EL (cell line): ENCODE measurements at places on chromosomes 3 and 15.

- DNase-seq, result no peak
Measured at GRCh38 chr3:86451749-86452148, 539.2 kb downstream of the VGLL3 start.

DNA sequence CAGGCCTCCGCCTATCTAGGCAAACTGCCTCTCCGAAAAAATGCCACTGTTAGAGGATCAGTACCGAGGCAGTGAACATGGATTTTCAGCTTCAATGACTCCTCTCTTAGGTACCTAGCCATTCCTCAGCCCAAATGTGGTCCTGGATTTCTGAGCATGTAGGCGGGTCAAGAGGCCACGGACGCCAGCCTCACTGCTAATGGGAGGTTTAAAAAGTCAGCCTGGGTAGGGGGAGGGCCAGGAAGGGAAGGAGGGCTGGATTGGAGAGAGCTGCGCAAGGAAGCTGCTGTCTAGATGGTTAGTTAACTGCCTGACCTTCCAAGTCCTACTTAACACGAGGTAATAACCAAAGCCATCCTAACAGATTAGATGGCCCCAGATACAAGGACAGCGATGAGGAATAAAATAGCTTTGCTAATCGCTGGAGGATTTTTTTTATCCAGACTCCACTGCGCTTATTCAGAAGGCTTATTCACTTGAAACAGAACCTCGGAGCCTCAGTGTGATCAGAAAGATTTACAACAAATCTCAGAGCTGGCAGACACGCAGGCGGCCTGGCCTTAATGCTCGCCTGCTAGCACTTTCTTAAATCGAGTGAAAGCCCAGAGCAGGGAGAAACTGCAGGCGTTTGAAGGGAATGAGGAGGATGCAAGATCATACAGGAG is 34.3 kb downstream of the TLE3 start:
- DNase-seq, result no peak

DNA sequence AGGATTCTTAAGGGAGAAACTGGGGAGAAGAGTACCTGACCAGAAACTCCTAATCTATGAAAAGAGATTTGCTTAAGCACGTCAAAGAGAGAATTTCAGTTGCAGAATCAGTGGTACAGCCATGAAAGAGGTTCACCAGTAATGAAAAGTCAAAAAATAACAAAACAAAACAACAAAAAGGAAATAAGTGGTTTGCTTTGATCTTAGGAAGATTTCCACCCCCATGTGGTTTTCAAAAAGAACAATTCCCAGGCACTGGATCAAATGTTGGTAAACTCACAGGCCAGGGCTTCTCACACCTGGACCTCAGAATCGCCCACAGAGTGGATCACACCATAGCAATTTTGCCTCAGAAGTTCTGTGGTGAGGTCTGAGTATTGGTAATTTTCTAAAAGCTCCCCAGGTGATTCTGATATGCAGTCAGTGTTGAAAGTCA is 67.5 kb downstream of the TMEM39A start:
- DNase-seq, result no peak

GRCh38 chr3:195508185-195508584 is 34.9 kb downstream of the PPP1R2 start:
- DNase-seq, result no peak

- no peak for DNase-seq
Measured at GRCh38 chr15:60580650-60581376, 101.9 kb upstream of the ICE2 start.

DNA sequence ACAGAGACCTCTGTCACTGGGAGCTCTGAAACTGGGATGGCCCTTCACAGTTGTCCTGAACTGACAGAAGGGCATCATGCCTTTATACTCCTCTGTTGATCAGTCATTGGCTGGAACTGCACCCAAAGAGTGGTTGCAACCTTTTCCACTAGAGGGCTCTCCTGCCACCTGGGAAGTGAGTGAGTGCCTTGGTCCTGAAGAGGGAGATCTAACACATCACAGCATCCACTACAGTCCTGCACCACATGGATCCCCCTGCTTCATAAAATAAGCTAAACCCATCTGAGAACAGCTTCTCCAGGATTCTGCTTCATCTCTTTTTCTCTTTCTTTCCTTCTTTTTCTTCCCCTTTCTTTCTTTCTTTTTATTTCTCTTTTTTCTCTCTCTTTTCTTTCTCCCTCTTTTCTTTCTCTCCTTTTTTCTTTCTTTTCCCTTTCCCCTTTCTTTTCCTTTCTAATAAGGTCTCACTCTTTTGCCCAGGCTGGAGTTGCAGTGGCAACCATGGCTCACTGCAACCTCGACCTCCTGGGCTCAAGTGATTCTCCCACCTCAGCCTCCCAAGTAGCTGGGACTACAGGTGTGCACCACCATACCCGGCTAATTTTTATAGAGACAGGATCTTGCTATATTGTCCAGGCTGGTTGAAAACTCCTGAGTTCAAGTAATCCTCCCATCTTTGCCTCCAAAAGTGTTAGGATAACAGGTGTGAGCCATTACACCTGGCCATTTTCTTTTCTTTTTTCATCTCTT is 42.8 kb upstream of the RAF1 start:
- DNase-seq, result peak; percentile 78
